ENCODE measurements at places on chromosomes 6 and 20. TPM values are rescaled to one million over a fixed set of nuclear protein-coding genes. Genes with fewer than 3 reads are reported as not detected.

GRCh38 chr6:24631671-24632070, 14.3 kb downstream of the KIAA0319 start:
- no peak for DNase-seq

DNA sequence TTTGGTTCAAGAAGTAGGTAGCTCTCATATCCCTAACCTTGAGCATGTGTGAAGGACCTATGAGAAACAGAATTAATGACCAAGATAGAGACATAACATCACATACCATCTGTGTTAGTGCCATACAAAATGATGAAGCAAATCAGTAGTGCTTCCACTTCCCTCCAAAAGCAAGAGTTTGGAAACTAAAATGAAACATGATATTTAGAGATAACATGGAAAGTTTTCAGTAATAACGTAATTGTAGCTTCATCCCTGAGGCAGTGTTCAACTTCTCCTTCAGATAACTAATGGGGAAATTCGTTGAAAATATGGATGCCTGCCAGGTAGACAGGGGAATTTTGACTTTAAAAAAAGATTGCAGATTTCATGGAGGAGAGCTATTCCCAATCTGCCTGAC, 248.4 kb upstream of the IRAK1BP1 start:
- DNase-seq, result no peak

GRCh38 chr6:111812060-111813038, 60.9 kb downstream of the FYN start:
- DNase-seq, result no peak

- no peak for DNase-seq
Measured at GRCh38 chr20:19344341-19344740, 131.9 kb downstream of the SLC24A3 start.

Gene LAMA2
- polyA plus RNA-seq, result 31.4 TPM

- DNase-seq, result peak; percentile 7
Measured at GRCh38 chr20:45969712-45970634, 2.0 kb downstream of the ZNF335 start.

GRCh38 chr6:164098857-164099267, 684.3 kb downstream of the QKI start:
- DNase-seq, result no peak

GRCh38 chr6:73747289-73747688, 51.3 kb downstream of the CD109 start:
- no peak for DNase-seq

- DNase-seq, result no peak
Measured at GRCh38 chr6:3209114-3210023, 18.1 kb downstream of the TUBB2B start.

GRCh38 chr20:35468671-35469334, 13.4 kb downstream of the CEP250 start:
- DNase-seq, result no peak
